ENCODE measurements at places on chromosomes 6 and 20.
A peak's percentile ranks its signal among the peaks of the same experiment; 100 is the strongest.

DNA sequence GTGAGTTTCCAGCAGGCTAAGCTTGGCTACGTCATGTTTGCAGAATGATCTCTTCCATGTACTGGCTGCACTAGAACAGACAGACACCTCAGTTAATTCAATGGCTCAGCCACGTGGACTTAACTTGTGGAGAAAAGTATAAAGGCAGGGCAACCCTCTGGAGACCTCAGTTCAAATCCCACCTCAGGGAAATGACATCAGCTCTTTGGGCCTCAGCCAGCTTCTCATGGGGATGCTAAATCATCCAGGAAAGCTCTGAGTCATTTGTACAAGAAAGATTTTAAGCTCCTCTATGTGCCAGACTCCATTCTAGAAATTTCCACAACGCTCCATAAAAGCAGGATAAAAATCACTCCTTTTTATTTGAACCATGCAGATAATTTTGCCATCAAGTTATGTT is 128.5 kb upstream of the SALL4 start:
- no peak for DNase-seq

DNA sequence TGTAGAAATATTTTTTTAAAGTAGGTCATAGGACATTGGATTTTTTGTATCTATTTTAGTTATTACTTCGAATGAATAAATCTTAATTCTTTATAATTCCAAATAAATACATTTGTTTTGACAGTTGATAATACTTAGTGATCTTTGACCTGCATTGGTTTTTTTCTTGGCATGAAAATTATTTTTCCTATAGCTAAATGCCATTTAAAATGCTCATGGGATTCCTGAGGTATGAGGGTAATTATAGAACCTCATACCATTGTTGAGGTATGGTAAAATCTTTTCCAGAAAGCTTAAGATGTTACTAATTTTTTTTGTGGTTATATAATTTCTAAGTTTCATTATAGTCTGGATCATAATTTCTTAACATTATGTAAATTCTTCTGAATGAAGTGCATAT is 8.3 kb downstream of the PM20D2 start:
- DNase-seq: no peak

DNA sequence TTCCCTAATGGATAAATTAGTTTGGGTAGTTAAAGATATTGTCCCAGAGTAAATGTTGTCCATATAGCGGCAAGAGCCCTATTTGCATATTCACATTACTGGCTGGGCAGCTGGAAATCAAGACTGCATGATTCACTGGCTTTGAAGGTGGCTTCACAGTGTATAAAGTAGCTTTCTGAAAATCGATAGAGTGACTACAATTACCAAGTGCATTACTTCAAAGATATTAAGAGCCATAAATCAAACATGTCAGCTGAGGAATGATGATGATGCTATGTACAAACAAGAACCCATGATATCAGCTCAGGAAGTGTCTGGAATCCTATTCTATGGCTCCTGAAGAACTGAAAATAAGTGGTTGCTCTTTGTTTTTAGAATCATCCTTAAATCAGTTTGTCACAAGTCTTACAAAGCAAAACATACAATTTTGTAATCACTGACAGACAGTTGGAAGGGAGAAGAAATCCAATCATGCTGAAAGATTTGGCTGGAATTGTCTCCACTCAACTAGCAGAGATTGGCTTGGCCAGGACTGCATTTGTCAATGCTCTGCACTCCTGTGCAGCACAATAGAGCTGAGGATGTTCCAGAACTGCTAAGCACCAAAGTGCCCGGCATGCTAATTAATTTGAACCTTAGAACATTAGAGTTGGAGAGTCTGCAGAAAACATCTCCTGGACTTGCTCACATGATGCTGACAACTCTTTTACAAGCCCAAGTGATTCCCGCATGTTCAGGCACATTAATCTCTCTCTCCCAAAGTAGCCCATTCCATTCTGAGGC is 77.9 kb upstream of the B3GAT2 start:
- DNase-seq: no peak

DNA sequence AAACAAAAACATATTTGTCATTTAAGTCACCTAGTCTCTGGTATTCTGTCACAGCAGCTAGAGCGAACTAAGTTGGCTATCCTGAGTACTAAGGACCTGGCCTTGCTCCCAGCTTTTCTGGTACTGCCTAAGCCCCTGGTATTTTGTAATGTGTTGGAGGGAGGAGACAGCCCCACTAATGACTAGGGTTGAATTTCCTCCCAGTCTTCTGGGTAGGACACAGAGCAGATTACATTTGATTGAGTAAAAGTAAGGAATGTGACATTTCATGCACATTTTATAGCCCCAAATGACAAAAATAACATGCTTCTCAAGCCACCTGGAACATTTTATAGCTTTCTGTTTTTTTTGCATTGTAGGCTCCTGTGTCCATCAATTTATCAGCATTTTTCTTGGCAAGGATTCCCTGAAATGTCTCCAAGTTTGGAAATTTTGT is 47.9 kb upstream of the DDR1 start:
- no peak for DNase-seq

- no peak for DNase-seq
These were observed 5.3 kb downstream of the SLC26A8 start for GRCh38 chr6:36019167-36019566.

DNA sequence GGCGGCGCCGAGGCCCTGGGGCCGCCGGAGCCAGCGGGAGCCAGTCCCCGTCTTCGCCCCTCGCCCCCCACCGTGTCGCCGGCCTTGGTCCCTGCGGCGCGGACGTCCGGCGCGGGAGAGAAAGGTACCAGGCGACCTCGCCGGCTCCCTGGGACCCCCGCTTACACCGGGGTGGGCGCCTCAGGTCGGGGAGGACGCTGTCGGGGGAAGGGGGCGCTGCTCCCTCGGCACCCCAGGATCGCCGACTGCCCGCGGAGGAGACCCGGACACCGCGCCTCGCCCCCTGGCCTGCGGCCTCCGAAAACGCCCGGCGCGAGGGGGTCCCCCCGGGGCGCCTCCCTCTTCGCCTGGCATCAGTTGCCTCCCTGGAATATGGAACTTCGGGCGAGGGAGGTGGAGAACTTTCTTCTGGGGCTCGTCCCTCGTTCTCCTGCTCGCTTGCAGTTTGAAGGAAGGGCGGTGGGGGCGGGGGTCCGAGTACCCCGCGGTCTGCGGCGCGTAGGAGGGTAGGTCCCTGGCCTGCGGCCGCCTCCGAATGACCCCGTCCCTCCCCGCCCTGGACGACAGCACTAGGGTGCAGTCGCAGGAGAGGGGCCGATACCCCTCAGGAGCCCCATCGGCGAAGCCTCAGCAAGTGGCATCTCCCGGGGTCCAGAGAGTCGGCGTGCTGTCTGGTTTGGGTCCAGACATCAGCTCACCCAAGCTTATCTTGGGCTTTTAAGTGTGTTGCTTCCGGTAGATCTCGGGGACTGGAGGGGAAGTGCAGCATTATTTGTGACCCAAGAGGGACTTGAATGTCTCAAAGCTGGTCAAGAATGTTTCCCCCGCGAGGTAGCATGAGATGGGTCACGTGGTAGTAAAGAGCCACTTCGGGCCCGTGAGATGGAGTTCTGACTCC is 549 bp downstream of the ANKRD6 start:
- peak; percentile 26 for DNase-seq

DNA sequence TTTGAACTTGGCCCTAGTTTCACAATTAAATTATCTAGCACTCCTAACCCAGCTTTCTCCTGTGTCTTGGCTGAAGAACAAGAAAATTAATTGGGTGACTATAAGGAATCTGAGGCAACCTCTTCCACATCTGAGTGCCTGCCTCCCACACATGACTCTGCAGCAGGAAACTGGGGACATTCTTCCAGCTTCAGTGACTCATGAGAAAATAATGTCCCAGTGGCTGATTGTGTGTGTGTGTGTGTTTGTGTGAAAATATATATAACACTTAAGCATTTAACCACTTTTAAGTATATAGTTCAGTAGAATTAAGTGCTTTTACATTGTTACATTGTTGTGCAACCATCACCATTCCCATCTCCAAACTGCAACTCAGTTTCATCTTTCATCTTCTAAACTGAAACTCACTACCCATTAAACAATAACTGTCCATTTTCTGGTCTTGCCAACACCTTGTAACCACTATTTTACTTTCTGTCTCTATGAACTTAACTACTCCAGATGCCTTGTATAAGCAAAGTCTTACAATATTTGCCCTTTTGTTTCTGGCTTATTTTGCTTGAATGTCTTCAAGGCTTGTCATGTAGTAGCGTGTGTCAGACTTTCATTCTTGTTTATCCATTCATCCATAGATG is 8.7 kb downstream of the TRIM38 start:
- no peak for DNase-seq

DNA sequence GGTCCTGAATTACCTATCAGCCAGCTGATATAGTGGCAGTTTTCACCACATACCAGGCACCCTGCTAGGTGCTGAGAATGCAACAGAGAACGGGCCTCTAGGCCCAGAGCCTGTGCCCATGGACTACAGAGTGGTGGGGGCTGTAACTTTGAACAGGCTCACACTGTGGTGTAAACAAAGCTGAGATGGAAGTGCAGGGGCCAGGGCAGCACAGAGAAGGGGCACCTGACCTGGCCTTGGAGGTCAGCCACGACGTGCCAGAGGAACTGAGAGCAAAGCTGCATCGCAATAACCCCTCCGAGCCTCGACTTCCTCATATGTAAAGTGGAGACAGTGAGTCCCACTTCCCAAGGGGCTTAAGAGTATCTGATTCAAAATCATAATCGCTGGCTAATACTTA is 105.8 kb downstream of the MAFB start:
- DNase-seq: no peak

DNA sequence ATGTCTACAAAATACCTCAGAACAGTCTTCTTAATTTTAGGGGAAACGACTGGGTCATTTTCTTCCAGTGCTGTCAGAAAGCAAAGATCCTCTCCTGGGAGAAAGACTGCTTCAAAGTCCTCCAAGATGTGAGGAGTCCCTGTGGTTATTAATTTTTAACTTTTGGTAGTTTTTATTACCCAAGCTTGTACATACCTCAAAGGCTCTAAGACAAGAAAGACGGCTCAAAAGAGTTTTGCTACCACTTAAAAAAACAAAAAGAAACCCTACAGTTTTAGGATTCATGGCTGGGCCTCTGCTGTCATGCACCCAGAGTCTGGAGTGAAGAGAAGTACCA is 56.1 kb upstream of the APCDD1L start:
- DNase-seq: no peak

- no peak for DNase-seq
These were observed 152.3 kb upstream of the JAG1 start for GRCh38 chr20:10826111-10826510.

DNA sequence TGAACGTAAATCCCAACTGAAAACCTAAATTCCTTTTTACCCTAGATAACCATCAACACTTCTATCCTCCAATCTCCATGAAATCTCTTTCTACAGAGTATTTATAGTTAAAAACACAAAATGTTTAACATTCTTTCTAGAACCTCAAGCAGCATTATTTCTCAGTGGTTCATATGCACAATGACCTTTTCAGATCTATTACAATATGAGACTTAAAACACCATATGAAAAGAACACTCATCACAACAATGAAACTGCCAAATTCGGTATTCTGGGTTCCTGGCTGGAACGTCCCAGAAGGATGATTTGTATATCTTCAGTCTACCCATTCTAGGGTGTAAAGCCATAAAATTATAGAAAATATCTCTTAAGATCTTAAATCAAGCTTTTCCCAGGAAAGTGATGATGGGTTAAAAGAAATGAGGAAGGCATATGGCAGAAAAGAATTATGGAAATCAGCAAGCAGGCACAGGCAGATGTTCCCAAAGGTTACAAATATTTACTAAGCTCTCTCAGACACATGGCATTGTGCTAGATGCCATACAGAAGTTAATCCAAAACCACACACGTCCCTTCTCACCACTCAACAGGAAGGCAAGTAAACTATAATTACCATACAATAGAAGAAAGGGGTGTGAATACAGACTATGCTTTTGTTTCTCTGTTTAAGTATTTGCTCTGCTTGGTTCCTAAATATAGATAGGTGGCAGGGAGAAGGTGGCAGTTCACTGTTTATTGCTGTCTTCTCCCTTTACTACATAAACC is 118.0 kb downstream of the CHD6 start:
- DNase-seq: no peak

DNA sequence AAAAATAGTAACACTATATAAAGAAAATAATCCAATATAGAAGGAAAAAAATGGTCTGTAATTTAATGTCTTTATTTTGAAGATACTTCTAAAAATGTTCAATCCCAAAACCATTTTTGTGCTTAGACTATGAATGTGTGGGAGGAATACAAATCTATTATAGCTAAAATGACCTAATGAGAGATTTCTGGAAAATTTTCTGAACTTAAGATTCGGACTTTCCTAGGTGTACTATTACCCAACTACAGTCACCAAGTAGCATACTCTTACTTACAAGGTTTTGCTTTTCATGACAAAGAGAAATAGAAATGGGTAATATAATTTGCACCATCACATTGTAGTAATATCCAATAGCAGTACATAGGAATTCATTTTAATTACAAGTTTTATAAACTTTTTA is 29.9 kb downstream of the MAP3K7 start:
- no peak for DNase-seq

- DNase-seq: peak; percentile 88
These were observed 126.0 kb upstream of the SLC2A12 start for GRCh38 chr6:134178161-134179044.

- DNase-seq: no peak
These were observed 101.5 kb downstream of the RPP40 start for GRCh38 chr6:4902363-4902762.

GRCh38 chr20:36881331-36881730 is 5.4 kb downstream of the TLDC2 start:
- DNase-seq: no peak

- DNase-seq: no peak
These were observed 193.3 kb downstream of the MOXD1 start for GRCh38 chr6:132207991-132208390.

DNA sequence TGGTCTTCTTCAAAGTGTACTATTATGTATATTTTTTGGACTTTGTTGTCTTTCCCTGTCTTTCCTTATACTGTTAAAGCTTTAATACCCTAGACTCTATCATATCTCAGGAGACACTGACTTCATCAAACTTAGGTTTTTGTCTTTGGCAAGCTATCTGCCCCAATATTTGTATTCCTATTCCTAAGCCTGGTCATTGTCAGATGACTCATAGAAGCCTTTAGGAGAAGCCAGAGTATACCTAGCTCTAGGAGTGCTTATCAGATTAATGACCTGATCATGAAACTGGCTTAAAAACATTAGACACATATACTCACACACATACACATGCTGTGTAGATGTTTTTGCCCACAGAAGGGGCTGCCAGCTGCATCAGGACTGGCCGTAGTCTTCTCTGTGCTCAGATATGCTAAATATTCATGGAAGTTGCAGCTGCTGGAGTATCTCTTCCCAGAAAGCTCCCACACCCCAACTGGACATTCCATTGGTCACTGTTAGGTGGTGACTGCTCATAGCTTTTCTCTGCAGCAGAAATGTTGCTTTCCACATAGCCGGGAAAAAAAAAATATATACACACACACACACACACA is 102.0 kb downstream of the ANKS1A start:
- DNase-seq: no peak

DNA sequence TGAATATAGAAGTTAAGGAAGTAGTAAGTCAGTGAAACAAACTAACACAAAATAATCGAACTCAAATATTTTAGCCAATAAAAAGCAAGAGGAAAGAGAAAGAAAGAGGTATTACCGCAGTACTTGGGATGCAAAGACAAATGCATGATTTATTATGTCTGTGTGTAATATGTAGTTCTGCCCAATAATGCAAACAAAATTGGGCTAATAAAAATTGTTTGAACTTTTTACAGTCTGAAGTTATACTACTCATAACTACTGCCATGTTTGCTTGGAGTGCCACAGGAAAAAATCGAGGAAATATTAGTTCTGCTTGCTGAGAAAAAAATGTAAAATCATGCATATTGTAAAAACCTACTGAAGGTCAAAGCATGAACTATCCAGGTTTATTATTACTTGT is 360.3 kb upstream of the KCNQ5 start:
- no peak for DNase-seq
